ENCODE measurements at places on chromosomes 1 and 21. TPM values are rescaled to one million over a fixed set of nuclear protein-coding genes. Genes with fewer than 3 reads are reported as not detected.
A peak's percentile ranks its signal among the peaks of the same experiment; 100 is the strongest.

- DNase-seq: peak; percentile 60
These were observed 37.7 kb upstream of the DDAH1 start for GRCh38 chr1:85502625-85503083.

GRCh38 chr21:37654596-37654995 lies 261.7 kb downstream of the KCNJ6 start:
- no peak for DNase-seq

DNA sequence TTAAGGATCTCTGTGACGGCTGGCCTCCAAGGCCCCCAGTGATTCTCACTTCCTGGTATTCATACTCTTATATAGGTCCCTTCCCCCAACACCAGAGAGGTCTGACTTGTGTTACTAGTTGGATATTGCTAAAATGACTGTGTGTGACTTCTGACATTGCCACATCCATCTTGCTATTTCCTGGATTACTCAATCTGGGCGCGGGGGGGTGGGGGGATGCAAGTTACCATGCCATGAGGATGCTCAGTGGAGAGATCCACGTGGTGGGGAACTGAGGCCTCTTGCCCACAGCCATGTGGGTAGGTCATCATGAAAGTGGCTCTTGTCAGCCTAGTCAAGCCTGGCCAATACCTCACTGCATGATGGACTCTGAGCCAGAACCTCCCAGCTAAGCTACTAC lies 117.0 kb downstream of the UBE2U start:
- DNase-seq: no peak

DNA sequence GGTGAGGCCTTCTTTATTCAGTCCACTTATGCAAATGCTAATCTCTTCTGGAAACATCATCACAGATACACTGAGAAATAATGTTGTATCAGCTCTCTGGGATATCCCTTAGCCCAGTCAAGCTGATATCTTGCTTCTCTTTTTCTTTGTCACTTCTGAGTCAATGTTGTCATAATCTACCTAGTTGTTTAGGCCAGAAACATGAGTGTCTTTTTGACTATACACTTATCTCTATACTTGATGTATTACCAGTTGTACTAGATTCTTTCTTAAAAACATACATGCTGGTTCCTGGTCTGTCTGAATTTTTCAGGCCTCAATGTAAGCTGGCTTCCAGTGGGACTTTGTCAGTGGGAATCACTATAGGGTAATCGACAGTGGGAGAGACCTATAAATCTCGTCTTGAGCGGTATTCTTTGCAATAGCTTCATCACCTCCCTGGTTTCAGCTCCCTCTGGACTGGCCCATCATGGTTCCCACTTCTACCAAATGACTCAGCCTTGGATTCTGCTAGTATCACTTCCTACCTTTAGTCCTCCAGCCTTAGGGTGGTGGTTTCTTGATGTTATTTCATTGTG lies 135.2 kb upstream of the CYYR1 start:
- no peak for DNase-seq

DNA sequence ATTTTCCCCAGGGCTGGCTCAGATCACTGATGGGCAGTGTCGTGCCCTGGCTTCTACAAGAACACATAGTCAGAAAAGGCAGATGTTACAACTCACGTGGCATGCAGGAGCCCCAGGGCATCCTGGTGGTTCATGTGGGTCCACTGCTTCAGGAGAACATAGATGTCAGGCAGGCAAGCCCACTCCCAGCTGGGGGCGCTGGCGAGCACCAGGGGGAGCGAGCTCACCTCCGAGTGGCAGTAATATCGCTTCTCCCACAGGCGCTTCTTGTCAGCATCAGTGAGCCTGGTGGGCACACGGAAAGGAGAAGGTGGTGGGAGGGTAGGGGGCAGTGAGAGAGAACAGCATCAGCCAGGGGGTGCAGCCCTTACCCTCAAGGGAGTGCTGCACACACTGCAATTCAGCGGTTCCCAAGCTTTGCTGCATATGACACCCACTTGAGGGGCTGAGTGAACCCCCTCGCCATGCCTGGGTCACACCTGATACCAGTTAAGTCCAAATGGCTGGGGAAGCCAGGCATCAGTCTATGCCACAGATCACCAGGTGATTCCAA lies 34.3 kb upstream of the PPP1R15B start:
- DNase-seq: no peak

DNA sequence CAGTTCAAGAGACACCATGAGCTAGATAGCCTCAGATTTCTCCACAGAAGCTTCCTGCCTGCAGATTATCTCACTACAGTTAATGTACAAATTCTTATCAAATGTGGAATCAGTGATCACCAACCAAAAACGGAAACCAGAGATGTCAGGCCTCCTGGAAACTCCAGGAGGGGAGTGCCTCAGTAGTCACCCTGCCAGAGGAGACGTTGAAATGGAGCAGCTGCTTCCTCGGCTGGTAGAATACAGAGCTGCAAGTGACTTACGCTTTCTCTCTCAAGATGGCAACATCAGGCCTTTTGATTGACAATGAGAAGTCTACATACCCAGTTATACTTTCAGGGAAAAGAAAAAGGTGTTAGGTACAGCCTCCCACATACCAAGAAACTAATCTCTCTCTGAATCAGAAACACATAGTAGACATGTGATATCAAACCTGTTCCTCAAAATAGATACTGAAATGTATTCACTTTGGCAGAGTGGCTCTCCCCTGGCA lies 52.2 kb downstream of the ACP6 start:
- no peak for DNase-seq

Gene HSD3B1
- polyA plus RNA-seq: 0.54 TPM

Gene CASQ1
- 0.29 TPM for polyA plus RNA-seq

Gene CLDN17
- polyA plus RNA-seq: not detected
